Endodermal cell (in vitro differentiated cells): ENCODE measurements at places on chromosomes 16 and 17. TPM values are rescaled to one million over a fixed set of nuclear protein-coding genes. Genes with fewer than 3 reads are reported as not detected.

DNA sequence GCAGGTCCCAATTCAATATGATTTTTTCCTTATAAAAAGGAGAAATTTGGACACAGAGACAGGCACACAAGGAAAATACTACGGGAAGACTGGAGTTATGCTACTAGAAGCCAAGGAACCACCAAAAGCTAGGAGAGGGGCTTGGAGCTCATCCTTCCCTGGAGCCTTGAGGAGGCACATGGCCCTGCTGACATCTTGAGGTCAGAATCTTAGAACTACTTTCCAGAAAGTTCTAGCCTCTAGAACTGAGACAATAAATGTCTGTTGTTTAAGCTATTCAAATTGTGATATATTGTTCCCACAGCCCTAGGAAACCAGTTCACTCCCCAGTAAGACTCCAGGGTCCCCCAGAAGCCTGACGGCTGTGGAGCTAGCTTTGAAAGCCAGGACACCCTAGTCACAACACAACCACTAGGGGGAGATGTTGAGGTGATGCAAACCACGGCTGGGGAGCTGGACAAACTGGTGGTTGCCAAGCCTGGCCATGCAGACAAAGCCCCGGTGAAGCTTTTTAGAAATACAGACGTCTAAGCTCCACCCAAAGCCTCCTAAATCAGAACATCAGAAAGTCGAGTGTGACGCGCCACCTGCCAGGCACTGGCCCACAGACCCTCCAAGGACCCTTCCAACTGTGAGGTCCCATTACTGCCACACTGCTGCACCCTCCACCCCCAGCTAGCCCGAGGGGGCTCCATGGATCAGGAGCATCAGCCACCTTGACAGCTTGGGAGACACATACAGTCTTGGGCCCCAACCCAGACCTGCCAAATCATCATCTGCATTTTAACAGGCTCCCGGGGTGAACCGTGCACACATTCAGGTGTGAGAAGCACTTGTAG, 106.4 kb downstream of the SLC39A11 start:
- no peaks in the 10 kb centered on the region for H3K36me3 ChIP-seq
- DNase-seq: peak; percentile 95
- no peaks in the 10 kb centered on the region for H3K27me3 ChIP-seq
- no peaks in the 10 kb centered on the region for H3K4me1 ChIP-seq

DNA sequence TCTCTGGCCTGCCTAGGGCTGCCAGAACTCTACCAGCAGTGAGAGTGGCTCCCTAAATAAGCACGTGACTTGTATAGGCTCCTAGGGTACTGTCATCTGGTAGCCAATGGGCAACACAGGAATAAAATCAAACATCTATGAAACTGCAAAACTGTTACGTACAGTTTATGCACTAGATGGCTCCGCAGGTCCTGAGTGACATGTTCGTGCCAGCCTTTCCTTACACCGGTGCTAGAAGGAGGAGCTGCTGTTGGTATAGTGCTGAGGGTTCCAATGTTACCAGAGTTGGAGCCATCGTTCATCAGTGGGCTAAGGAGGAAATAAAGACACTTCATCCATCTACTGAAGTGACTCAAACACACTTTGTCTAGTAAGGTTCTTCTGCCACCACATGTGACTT, 63.2 kb upstream of the TRAP1 start:
- H3K27ac ChIP-seq: no peak overlapping the region
- H3K36me3 ChIP-seq: peaks cover 92% of the 10 kb centered on the region
- no peak overlapping the region for H3K4me3 ChIP-seq
- H3K27me3 ChIP-seq: no peaks in the 10 kb centered on the region
- H3K4me1 ChIP-seq: no peaks in the 10 kb centered on the region
- no peak for DNase-seq

Gene ACSM2A
- not detected in 3 replicates for total RNA-seq

Gene KRTAP1-1
- not detected in 2 replicates for total RNA-seq

Gene ITGA2B
- total RNA-seq: 8.5 to 14.2 TPM (median 8.8 TPM) in 3 replicates
